ENCODE measurements at places on chromosomes 13 and 19. TPM values are rescaled to one million over a fixed set of nuclear protein-coding genes. Genes with fewer than 3 reads are reported as not detected.

The FAM83E gene
- total RNA-seq = 3.5 TPM

The FOSB gene
- total RNA-seq = 18.0 TPM

The DAND5 gene
- total RNA-seq = not detected

The TPTE2 gene
- total RNA-seq = 0.19 TPM

The ZNF626 gene
- 5.7 TPM for total RNA-seq

The HIPK4 gene
- total RNA-seq = not detected

The LYPD3 gene
- total RNA-seq = not detected

The ZNF625 gene
- total RNA-seq = 7.8 TPM

The ICAM5 gene
- 0.83 TPM for total RNA-seq

The NCCRP1 gene
- not detected for total RNA-seq

DNA sequence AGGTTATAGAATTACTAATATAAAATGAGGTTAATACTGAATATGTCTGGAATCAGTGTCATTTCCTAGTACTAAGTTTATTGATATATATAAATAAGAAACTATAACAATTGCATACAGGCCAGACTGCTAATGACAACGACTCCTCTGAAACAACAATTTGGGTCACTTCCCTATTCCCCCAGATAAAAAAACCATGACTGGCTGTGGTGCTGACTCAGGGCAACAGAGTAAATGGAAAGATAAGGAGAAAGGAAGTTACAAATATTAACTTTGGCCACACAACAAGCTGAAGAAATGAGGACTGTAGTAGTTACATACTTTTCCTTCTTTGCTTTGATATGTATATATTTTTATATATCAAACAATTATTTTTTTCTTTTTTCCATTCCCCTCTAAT is 263.7 kb upstream of the PCDH9 start:
- H3K4me3 ChIP-seq = no peak overlapping the region
- H3K36me3 ChIP-seq = no peaks in the 10 kb centered on the region
- no peaks in the 10 kb centered on the region for H3K27me3 ChIP-seq

DNA sequence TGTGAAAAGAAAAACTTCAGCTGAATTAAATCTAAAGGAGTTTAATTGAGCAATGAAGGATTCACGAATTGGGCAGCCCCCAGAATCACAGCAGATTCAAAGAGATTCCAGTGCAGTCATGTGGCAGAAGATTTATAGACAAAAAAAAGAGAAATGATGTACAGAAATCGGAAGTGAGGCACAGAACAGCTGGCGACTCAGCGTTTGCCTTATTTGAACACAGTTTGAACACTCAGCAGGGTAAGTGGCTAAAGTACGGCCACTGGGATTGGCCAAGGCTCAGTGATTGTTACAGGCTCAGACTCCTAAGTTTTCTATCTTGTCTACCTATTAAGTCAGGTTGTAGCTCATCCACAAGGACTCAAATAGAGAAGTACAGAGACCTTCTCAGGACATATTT is 11.6 kb upstream of the CFAP97D2 start:
- peaks cover 4% of the 10 kb centered on the region for H3K4me1 ChIP-seq
- no peaks in the 10 kb centered on the region for H3K27me3 ChIP-seq
- no peak overlapping the region for H3K4me3 ChIP-seq
- no peaks in the 10 kb centered on the region for H3K36me3 ChIP-seq

DNA sequence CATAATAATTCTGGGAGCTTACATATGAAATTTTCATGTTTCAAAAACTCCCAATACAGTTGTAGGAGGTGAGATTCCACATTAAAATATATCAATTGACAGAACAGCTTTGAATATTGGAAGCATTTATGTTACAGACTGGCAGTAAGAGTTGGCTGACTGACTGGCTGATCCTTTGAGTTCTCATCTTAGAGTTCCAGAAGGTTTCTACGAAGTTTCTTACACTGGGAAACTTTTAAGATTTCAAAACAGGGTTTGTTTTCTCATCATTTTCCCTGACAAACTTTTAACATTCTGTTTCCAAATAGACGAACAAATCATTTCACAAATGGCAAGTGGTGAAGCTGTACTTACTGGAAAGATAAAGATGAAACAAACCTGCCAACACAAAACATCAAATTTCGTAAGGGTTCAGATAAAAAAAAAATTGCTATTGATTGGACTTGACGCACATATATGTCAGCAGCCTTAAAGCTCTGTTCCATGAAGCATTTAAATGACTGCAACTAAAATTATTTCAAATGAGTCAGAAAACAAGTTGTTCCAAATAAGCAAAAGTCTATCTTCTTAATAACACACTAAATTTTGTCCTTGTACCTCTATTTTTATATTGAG is 243.5 kb downstream of the SUCLA2 start:
- no peak overlapping the region for H3K27ac ChIP-seq
- DNase-seq = no peak
- H3K4me3 ChIP-seq = no peak overlapping the region
- H3K27me3 ChIP-seq = no peaks in the 10 kb centered on the region
- no peaks in the 10 kb centered on the region for H3K4me1 ChIP-seq

- no peak for DNase-seq
- H3K27ac ChIP-seq = no peak overlapping the region
- H3K4me1 ChIP-seq = no peaks in the 10 kb centered on the region
Observed at GRCh38 chr13:81927347-81927746, 1586.4 kb upstream of the SPRY2 start.

DNA sequence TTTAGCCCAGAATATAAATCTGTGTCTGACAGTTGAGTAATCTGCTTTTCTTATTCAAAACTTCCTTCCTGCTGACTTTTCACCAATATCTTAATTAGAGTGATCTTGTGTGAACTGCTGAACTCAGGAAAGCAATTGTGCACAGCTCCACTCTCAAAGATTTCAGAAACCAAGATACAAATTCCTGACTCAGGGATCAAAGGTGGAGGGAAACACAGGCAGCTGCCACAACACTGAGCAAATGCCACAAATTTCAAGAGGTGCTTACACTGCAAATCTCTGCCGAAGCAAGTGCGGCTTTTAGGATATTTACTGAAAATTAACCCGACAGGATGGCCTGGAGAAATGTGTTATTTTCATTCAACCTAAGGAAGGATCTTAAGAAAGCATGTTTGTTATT is 111.4 kb downstream of the STOML3 start:
- H3K36me3 ChIP-seq = no peaks in the 10 kb centered on the region
- no peak overlapping the region for H3K4me3 ChIP-seq
- H3K27ac ChIP-seq = no peak overlapping the region
- DNase-seq = no peak

GRCh38 chr13:97460853-97461252 is 26.9 kb downstream of the RAP2A start:
- H3K27ac ChIP-seq = peak overlapping the region; percentile 1
- DNase-seq = no peak
- H3K27me3 ChIP-seq = no peaks in the 10 kb centered on the region
- no peak overlapping the region for H3K4me3 ChIP-seq

DNA sequence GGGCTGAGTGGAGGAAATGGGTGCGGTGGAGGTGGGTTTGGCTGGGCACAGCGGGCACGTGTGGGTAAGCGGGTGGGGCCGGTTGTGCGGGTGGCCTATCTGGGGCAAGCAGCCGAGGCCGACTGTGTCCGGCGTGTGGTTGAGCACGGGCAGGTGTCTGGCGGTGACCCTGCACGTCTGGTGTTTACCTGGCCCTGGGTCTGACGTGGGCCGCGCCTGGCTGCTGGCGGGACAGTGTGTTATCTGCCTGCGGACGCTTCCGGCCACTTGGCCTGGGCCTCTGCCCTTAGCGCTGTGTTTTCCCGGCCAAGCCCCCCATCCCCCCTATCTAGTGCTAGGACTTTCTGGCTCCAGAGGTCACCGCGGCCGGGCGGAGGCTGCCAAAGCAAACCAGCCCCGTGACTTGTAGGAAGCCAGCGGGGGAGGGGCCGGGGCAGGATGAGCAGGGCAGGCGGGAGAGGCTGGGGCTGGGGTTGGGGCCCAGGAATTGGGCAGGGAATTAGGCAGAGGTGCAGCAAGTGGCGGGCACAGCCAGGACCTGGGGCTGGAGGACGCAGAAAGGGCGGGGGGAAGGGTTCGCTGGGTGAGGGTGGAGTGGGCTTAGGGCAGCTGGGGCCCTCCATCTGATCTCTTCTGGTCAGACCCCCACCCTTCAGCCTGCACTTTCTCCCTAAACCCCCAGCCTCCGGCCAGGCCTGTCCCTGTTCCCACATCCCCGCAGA is 534 bp upstream of the HPN start:
- H3K27ac ChIP-seq = no peak overlapping the region
- peaks cover 25% of the 10 kb centered on the region for H3K27me3 ChIP-seq
- DNase-seq = no peak
- H3K4me3 ChIP-seq = peak overlapping the region; percentile 52
- H3K4me1 ChIP-seq = peaks cover 8% of the 10 kb centered on the region

GRCh38 chr19:17292301-17293074 is 10.7 kb downstream of the ABHD8 start:
- H3K4me1 ChIP-seq = no peaks in the 10 kb centered on the region
- H3K27me3 ChIP-seq = no peaks in the 10 kb centered on the region
- peak; percentile 84 for DNase-seq
- H3K36me3 ChIP-seq = no peaks in the 10 kb centered on the region
- no peak overlapping the region for H3K27ac ChIP-seq

DNA sequence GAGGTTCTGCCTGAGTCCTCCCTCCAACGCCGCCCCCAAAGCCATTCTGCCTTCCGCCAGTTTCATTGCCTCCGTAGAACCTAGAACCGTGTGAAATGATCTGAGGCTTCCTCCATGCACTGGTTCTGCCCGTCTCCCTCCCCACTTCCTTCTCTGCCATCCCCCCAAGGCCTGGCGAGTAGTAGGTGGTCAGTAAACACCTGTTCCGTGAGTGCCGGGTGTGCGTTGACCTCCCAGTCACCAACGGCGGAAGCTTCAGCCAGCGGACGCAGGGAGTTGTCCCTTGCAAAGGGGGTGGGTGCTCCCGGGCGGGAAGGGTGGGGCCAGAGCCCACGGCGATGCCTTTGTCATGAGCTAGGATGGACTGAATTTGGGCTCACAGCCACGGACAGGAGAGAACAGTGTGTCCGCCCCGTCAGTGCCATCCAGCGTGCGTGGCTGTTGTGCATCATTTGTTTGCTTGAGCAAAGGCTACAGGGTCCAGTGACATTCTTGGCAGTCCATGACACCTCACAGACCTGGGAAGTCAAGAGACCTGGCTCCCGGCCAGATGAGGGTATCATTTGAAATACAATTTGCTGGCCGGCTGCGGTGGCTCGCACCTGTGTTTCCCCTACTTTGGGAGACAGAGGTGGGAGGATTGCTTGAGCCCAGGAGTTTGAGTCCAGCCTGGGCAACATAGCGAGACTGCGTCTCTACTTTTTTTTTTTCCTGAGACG is 43.1 kb downstream of the NFIC start:
- no peak for DNase-seq
- H3K27me3 ChIP-seq = no peaks in the 10 kb centered on the region
- no peaks in the 10 kb centered on the region for H3K36me3 ChIP-seq
- H3K27ac ChIP-seq = no peak overlapping the region

DNA sequence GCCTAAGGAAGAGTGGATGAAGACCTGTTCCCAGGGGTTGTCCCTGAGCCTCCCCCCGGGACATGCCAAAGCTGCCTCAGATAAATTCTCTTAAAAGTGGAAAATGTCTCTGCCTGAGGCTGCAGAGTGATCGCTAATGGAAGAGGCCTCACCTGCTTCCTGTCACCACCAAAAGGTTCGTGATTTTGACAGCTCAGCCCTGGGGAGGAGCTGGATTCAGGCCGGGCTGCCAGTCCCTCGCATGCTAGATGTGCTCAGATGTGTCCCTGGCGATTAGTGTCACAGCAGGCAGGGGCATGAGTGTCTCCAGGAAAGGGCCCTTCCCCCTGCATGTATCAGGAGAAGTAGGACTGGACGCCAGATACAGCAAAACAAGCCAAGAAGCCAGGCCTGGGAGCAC is 626.5 kb downstream of the UQCRFS1 start:
- H3K27me3 ChIP-seq = no peaks in the 10 kb centered on the region
- H3K36me3 ChIP-seq = no peaks in the 10 kb centered on the region
- H3K4me1 ChIP-seq = peaks cover 4% of the 10 kb centered on the region
- no peak overlapping the region for H3K27ac ChIP-seq
- DNase-seq = no peak

GRCh38 chr13:42056146-42056545 is 7.7 kb downstream of the DGKH start:
- no peak for DNase-seq
- H3K27ac ChIP-seq = no peak overlapping the region
- H3K36me3 ChIP-seq = peaks cover 2% of the 10 kb centered on the region
- no peaks in the 10 kb centered on the region for H3K4me1 ChIP-seq
- H3K4me3 ChIP-seq = no peak overlapping the region

- no peak overlapping the region for H3K4me3 ChIP-seq
- H3K27me3 ChIP-seq = peaks cover 5% of the 10 kb centered on the region
- DNase-seq = no peak
- no peaks in the 10 kb centered on the region for H3K4me1 ChIP-seq
- H3K36me3 ChIP-seq = no peaks in the 10 kb centered on the region
- H3K27ac ChIP-seq = no peak overlapping the region
Observed at GRCh38 chr19:31956771-31957392, 388.5 kb upstream of the ZNF507 start.

DNA sequence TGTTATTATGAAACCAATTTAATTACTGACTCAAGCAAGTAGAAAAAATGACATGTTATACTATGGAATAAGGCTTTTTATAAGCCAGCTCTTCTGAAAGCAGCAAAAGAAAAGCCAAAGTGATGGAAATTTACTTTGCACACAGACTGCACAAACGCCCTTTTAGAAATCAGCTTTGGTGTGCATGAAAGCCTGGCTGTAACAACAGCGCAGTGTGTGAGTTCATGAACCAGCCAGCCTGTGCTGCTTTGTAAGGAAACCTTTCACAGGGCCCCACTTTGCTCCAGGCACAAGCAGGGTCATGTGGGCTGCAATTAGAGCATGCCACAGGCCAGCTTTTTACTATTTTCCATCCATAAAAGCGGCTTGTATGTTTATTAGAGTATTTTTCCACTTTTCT is 13.6 kb upstream of the IFT88 start:
- no peak for DNase-seq
- H3K27me3 ChIP-seq = no peaks in the 10 kb centered on the region
- no peak overlapping the region for H3K4me3 ChIP-seq
- H3K27ac ChIP-seq = no peak overlapping the region
- no peaks in the 10 kb centered on the region for H3K36me3 ChIP-seq
- no peaks in the 10 kb centered on the region for H3K4me1 ChIP-seq

GRCh38 chr13:79380997-79381396 is 25.1 kb downstream of the RBM26 start:
- peak overlapping the region; percentile 7 for H3K27ac ChIP-seq
- no peaks in the 10 kb centered on the region for H3K27me3 ChIP-seq
- peak overlapping the region; percentile 52 for H3K4me3 ChIP-seq
- H3K4me1 ChIP-seq = peaks cover 27% of the 10 kb centered on the region

GRCh38 chr13:77345150-77345780 is 18.4 kb upstream of the MYCBP2 start:
- H3K36me3 ChIP-seq = no peaks in the 10 kb centered on the region
- DNase-seq = no peak
- H3K27ac ChIP-seq = peak overlapping the region; percentile 70
- H3K27me3 ChIP-seq = peaks cover 3% of the 10 kb centered on the region

GRCh38 chr13:105231579-105231978 is 1303.9 kb downstream of the EFNB2 start:
- no peak for DNase-seq
- H3K4me1 ChIP-seq = no peaks in the 10 kb centered on the region
- H3K27ac ChIP-seq = no peak overlapping the region
- H3K4me3 ChIP-seq = no peak overlapping the region

- H3K36me3 ChIP-seq = no peaks in the 10 kb centered on the region
- no peak overlapping the region for H3K4me3 ChIP-seq
- H3K27ac ChIP-seq = no peak overlapping the region
- peak; percentile 62 for DNase-seq
Observed at GRCh38 chr19:44552324-44552723, 22.8 kb upstream of the CEACAM20 start.
